Left lung (tissue), 14 donors: ENCODE measurements at places on chromosomes 13 and 19. TPM values are rescaled to one million over a fixed set of nuclear protein-coding genes. Genes with fewer than 3 reads are reported as not detected.

GRCh38 chr19:10431254-10431942 is 11.1 kb downstream of the PDE4A start:
- DNase-seq, result no peak

ERICH6B gene
- polyA plus RNA-seq, result 3.3 TPM

DNA sequence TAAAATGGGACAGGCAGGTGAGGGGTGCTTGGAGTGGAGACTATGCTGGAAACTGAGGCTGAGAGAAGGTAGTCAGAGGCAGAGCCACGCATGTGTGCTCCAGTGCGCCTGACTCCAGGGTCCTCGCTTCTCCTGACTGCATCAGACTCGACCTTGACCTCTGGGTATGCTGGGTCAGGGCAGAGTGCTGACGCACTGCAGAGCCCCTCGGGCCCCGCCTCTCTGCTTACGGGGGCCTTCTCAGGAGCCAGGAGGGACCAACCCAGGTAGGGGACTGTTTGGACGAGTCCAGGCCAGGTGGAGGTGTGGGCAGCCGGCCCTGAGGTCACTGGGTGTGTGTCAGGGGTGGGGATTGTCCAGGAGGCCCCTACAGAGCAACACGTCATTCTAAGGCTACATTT is 22.9 kb upstream of the SLC7A10 start:
- DNase-seq, result peak; percentile 45

ZNF557 gene
- 9.5 TPM for polyA plus RNA-seq

- DNase-seq, result no peak
Measured at GRCh38 chr19:35098413-35099049, 17.1 kb upstream of the FXYD3 start.

ZNF530 gene
- polyA plus RNA-seq, result 7.2 TPM

DNA sequence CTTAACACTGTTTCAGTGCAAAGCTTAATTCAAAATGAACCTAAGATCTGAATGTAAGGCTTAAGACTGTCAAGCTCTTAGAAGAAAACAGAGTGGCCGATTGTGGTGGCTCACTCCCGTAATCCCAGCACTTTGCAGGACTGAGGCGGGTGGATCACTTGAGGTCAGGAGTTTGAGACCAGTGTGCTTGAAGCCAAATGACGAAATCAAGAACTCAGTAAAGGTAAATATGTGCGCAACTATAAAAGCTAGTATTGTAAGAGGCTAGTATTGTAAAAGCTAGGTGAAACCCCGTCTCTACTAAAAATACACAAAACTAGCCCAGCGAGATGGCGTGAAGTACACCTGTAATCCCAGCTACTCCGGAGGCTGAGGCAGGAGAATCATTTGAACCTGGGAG is 12.7 kb downstream of the ATP4B start:
- no peak for DNase-seq

BRME1 gene
- 7.8 TPM for polyA plus RNA-seq

ZNF30 gene
- polyA plus RNA-seq, result 9.2 TPM

- no peak for DNase-seq
Measured at GRCh38 chr13:63184693-63185092, 1769.0 kb upstream of the PCDH20 start.

DNA sequence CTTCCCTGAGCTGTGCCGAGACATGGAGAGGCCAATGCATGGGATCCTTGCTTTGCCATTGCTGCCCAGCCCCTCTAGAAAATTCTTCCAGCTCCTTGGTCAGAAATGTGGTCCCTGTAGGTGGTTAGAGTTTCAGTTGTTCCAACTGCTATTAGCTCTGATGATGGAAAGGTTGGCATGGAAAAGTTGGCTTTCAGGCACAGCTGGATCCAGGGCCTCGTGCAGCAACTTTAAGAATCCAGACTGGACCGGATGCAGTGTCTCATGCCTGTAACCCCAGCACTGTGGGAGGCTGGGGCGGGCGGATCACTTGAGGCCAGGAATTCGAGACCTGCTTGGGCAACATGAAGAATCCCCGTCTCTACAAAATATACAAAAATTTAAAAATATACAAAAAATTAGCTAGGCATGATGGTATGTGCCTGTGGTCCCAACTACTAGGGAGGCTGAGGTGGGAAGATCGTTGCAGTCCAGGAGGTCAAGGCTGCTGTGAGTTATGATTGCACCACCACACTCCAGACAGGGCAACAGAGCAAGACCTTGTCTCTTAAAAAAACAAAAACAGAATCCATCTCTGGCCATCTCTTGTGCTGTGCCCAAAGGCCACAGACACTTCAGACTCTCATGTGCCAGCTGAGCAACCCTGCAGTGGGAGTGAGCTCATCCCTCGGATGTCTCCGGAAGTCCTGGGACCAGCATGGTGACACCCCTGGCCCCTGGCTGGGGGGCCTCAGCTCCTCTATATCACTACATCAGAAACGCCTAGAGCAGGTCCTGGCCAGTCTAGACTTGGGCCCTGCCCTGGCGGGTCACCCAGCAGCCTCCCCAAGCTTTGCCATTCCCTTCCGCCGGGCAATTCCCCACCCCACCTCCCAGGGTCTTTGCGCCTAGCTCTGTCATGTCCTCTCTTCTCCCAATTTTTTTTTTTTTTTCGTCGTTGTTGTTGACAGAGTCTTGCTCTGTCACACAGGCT is 16.8 kb downstream of the MEX3D start:
- no peak for DNase-seq

DNA sequence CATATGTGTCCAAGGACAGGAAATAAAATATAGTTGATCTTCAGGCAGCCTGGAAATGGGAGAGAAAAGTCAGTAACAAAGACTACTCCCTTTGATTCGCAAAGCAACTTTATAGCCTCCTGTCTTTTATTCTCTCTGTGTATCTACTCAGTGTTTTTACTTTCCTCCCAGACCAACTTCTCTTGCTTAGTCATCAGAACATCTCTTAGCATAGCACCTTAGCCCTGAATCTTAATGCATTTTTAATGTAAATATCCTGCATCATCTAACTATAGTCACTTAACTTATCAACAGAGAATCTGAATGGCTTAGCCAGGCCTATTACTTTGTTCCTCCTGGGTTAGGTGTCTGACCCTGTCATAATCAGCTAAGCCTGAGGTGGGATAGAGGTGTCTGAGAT is 238.2 kb downstream of the MAB21L1 start:
- DNase-seq, result no peak

- DNase-seq, result peak; percentile 97
Measured at GRCh38 chr19:4472174-4472974, at the start of gene HDGFL2. HDGFL2 (plus strand) TSS chr19:4472297; CDS start chr19:4472351, 54 bp downstream.

DNA sequence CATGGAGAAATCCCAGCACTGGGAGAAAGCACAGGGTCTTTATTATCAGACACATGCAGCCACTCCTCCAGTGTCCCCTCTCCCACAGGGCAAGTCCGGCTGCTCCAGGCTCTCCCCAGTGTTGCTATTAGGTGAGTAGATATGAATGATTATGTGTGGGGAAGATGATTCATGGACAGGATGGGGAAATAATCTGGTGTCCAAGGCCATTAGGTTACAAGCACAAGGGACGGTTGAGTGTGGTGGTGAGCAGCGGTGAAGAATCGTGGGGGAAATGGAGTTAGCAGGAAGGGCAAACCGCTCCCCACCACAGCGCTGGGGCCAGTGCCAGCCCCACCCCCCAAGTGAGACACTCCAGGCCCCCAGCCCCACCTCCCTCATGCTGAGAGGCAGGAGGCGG is 19.0 kb downstream of the CD177 start:
- DNase-seq, result no peak

CGB5 gene
- not detected for polyA plus RNA-seq

PIAS4 gene
- 21.8 TPM for polyA plus RNA-seq

VRK3 gene
- 37.5 TPM for polyA plus RNA-seq

DZIP1 gene
- 47.5 TPM for polyA plus RNA-seq

DNA sequence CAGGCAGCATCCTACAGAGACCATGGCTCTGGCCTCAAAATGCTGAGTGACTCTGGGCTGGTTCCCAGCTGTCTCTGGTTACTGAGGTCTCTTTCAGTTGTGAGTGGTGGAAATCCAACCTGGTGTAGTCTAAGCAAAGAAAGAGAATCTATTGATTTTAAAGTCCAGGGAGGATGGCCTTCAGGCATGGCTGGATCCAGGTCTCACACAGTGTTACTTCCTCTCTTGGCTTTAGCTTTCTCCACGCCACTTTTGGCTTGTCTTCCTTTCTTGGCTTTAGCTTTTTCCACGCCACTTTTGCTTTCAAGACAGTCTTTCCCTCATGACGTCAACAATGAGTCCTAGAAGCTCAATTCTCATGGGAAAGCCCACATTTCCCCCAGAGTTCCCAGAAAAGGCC is 4.1 kb downstream of the CYP4F3 start:
- no peak for DNase-seq

DNA sequence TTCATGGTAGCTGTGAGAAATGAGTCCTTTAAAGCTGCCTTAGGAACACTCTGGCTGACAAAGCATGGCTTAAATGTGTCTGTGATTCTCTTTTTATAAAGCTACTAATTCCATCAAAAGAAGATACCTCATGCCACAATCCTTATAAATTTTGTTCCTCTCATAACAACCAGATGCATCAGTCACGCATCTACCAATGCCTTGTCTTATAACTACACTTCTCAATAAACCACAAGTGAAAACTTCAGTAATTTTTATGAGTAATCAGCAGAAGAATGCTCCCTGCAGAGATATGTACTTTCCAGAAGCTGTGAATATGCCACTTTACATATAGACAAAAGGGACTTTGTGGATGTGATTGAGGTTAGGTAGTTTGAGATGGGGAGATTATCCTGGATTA is 147.8 kb downstream of the SUCLA2 start:
- DNase-seq, result no peak

DNA sequence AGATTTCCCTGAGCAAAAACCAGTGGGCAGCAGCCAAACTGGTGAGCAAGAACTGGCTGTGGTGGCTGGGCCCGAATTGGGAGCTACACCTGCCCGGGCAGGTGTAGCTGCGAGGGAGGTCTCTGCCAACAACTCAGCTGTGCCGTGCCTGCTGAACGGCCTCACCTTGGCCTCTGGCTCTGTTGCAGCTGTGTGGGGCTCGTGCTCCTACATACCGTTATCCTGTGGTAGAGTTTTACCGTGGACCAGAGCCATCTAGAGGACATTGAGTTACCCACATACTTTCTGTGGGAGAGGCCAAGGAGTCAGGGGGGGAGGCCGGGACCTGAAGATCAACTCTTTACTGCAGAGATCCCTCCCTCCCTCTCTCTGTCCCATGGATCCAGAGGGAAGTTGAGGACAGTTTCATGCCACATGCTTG is 113.2 kb downstream of the TM9SF2 start:
- DNase-seq, result peak; percentile 7

DNA sequence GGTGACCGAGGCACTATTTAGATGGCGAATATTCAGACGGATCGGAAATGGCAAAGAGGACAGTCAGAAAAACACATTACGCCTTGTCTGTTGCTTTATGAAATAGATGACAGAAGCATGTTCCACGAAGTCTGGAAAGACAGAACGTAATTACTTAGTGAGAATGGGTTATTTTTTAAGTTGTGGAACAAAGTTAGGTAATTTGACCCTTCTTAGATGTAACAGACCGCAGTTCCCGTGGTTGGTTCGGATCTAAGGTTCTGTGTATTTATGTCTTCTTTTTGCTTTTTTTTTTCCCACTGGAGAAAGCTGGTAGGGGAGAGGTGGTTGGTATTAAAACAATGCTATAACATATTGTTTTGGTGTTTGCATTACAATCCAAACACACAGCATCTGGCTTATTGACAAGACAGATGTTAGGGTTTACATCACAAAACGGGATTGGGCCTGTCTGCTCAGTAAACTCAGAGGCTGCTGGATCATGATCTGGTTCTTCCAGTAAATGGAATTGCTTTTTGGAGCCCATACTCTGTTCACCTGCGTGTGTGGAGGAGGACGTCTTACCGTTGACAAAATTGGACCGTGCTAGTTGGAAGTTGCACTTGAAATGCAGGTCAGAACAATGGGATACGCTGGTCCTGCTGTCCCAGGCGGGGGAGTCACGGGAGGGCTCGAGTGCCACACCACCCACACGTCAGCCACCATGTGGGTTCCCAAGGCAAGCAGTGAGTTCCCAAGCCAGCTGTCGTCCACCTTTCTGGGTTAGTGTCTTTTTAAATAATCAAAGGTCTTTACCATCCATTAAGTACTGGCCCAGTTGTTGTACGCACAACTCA is 13.8 kb downstream of the ATP11A start:
- no peak for DNase-seq

GRCh38 chr13:51612867-51613266 is 28.6 kb downstream of the WDFY2 start:
- DNase-seq, result no peak

- DNase-seq, result no peak
Measured at GRCh38 chr19:4124638-4125037, 716 bp upstream of the MAP2K2 start.

DNA sequence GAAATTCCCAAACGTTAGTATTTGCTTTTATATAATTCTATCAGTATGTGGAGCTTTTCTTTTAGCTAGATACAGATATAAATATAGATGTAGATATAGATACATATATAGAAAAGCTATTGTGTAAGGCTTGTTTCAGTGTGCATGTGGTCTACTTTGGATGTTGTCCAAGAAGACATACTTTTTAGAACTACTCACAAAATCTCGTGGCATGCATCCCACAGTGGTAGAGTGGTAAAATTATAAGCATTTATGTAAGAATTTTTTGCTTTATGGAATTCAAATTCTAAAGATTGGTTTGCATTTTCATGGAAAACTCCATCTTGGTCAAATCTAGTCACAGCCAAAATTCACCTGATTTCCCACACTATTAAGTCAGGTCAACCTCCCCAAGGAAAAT is 880.4 kb downstream of the EFNB2 start:
- no peak for DNase-seq

- DNase-seq, result no peak
Measured at GRCh38 chr19:33275933-33276619, 26.3 kb downstream of the CEBPA start.

GRCh38 chr19:17338433-17339078 is 1.2 kb downstream of the GTPBP3 start:
- DNase-seq, result no peak

DNA sequence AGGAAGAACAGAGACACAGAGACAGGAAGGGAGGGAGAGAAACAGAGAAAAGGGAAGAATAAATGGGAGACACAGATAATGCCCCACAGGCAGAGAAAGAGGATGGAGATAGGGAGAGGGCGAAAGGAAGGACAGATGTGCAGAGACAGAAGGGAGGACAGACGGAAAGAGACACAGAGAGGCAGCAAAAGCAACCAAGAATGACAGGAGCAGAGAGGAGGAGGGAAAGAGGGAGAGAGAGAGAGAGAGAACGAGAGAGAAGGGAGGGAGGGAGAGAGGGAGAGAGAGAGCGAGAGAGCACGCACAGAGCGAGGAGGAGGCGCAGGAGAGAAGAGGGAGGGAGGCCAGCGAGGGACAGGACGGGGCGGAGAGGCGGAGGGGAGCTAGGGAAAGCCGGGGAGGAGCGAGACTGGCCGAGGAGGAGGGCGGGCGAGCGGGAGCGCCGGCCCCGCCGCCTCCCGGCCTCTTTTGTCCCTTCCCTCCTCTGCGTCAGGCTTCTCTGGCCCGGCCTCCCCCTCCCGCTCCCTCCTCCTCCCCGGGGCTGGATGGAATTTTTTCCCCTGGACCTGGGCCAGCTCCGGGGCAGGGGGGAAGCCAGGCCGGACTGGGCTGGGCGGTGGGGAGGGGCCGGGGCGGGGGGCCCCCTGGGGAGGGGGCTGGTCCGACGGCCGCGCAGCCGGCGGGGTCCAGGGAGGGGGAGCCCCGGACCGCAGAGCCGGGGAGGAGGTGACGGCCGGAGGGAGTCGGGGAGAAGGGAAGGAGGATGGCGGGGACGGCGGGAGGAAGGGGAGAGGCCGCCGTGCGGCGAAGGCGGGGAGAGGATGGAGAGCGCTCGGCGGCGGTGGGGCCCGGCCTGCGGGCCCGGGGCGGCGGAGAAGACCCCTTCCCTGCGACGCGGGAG is 4.2 kb upstream of the SPACA6 start:
- DNase-seq, result peak; percentile 98

GRCh38 chr19:31419871-31420445 is 70.7 kb upstream of the TSHZ3 start:
- DNase-seq, result no peak

C19orf38 gene
- polyA plus RNA-seq, result 3.4 TPM

ACP5 gene
- 3.5 TPM for polyA plus RNA-seq

OR10H1 gene
- 0.11 TPM for polyA plus RNA-seq
